Stimulated activated CD8-positive, alpha-beta memory T cell treated with anti-CD3 and anti-CD28 coated beads, Interleukin-7, amount 100 ng/mL, for 24 hours (primary cell): ENCODE measurements at places on chromosomes 2 and 18.
A peak's percentile ranks its signal among the peaks of the same experiment; 100 is the strongest.

DNA sequence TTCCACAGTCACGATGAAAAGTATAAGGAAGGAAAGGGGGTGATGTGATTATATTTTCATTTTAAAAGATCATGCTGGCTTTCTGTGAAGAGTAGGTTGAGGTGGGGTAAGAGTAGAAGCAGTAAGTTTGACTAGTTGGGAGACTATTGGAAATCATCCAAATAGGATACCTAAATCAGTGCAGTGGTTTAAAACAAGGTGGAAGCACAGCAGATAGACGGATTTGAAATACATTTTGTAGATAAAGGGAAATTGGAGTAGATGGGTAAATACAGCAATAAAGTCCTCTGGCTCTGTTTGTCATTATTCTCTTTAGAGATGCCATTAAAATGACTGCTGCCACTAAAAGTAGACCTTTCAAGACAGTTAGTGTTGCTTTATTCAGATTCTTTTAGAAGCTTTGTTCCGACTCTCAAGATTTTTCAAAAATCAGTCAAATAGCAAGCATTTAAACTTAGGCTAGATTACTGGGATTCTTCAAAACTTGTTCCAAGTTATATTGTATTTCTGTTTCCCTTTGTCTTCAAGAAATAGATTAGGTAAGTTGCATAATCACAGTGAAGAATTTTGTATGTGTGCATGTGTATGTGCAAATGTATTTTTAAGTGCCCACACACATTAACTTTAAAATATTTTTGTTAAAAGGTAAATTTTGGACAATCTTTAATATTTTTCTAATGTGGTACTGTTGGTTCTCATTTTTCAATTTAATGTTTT lies 61.7 kb upstream of the DTNA start:
- no peak for DNase-seq

DNA sequence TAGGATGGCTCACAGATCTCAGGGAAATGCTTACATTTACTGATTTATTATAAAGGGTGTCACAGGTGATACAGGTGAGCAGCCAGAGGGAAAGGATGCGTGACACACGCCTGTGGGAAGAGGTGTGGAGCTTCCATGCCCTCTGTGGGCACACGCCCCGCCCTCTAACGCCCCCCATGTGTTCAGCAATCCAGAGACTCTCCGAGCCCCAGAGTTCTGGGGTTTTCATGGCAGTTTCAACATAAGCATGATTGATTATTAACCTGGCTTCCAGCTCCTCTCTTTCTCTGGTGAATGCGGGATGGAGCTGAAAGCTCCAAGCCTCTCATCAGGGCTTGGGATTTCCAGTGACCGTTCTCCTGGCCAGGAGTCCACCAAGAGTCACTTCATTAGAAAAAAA lies 34.3 kb upstream of the ODC1 start:
- no peak for DNase-seq

DNA sequence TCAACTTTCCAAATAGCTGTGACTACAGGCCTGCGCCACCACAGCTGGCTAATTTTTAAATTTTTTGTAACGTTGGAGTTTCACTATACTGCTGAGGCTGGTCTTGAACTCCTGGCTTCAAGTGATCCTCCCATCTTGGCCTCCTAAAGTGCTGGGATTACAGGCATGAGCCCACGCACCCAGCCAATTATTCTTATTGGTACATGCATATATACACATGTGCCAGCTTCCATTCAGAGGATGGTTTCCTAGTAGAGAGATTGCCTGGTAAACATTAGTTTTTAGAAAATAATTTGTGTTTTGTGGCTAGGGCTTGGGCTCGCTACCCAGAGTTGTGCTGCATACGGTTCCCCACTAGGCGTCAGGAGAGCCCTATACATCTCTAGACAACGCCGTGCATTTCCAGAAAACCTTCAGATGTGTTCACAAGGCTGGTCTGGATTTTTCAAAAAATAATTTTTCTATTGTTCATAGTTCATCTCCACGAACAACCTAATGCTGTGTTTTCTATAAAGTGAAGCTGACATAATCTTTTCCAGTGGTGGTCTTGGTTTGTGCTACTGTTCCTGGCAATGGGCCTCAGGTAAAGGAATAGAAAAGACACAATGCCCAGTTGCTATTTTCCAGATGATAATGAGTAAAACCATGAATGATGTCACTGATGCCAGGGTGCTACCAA lies 14.6 kb upstream of the AFG3L2 start:
- no peak for DNase-seq

- peak; percentile 21 for DNase-seq
These were observed 28.7 kb downstream of the SRSF7 start for GRCh38 chr2:38722271-38723061.

GRCh38 chr2:229475778-229476177 lies 204.7 kb upstream of the PID1 start:
- DNase-seq: no peak

DNA sequence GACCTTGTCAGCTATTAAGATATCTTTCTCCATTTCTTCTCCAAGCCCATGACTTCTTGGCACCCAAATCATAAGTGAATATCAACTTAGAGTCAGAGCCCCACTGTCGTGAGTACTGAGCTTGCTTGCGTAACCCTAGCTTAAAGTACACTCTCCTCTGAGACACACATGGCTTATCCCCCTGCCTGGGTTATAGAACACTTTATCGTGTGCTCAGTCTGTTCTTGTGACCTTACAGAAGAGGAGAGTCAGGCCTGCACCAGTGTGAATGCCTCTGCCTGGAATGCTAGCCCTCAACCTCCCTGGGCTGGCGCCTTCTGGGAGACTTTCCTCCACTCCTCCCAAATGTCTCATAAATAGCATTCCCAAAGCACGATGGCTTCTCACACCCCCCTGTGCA lies 79.3 kb downstream of the CEP192 start:
- no peak for DNase-seq

GRCh38 chr2:119026890-119027289 lies 84.9 kb downstream of the MARCO start:
- no peak for DNase-seq

GRCh38 chr2:138516030-138516704 lies 14.6 kb downstream of the SPOPL start:
- no peak for DNase-seq

DNA sequence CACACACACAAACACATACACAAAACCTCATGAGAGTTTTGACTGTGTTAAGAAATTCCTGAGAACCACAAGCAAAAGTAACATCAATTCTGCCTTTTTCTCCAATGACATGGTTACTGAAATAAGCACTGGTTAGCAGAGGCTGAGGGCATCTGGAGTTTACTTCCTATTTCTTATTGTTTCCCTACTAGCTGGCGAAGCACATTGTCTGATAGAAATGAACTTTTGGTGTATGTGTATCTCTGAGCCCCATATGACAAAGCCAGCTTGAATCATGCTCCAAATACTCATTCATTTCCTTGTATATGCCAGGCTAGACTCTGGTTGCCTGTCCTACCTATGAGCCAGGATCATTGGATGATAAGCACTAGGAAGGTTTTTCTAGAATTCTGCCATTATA lies 203.1 kb downstream of the NCKAP5 start:
- no peak for DNase-seq
